ENCODE measurements at places on chromosomes 5 and 9.

- DNase-seq, result no peak
These were observed at the start of gene FBXL7 for GRCh38 chr5:15499528-15500324. TSS of gene FBXL7 (plus strand) at chr5:15500180.

GRCh38 chr5:43227655-43228054, 35.6 kb downstream of the NIM1K start:
- DNase-seq, result no peak

- DNase-seq, result no peak
These were observed 232.6 kb downstream of the MAST4 start for GRCh38 chr5:66828548-66829357.

DNA sequence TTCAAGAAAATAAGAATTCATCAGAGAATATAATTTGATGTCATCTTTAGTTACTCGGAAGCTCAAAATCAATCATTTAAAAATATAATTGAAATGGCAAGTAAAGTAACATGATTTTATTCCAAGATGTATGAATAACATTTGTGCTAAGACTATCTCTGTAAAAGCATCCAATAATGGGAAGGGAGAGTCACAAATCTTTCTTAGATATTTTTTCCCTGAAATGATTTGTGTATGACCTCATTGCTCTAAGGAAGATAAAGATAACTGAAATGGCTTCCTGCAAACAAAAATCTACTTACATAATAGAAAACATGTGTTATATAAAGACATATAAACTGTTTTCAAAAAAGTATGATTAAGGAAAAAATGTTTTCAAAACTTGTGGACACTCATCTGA, 97.4 kb upstream of the FGF10 start:
- DNase-seq, result no peak

- DNase-seq, result no peak
These were observed 151.1 kb upstream of the ERCC6L2 start for GRCh38 chr9:95724253-95724991.

DNA sequence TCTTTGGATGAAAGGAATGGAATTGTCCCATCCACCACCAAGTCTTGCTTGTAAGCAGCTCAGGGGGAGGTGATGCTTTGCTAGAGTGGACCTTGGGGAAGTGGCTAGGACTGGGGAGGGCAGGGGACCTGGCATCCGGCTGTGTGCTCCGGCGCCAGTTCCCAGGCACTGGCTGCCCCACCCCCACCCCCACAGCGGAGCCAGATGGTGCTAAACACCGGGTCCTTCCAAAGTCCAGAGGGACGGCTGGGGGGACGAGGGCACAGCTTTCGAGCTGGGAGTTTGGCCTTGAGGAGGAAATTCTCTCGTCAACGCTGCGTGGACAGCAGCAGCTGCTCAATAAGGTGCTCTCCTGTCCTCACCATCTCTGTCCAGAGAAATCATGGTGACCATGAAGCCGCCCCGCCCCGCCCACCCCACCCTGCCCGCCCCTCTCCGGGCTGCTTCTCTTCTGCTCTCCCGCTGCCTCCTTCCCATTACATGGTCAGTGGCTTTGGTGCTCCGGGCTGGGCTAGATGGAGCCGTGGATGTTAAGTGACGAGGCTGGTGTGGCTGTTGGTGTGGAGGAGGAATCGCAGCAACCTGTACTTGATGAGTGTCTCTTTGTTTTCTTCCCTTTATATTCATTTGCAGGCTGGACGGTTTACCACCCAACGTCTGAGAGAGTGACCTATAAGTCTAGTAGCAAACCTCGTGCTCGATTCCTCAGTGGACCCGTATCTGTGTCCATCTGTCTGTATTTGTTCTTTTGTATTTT, 115.7 kb downstream of the WNK2 start:
- DNase-seq, result no peak

- no peak for DNase-seq
These were observed 536.9 kb downstream of the CDH12 start for GRCh38 chr5:22316294-22316693.

GRCh38 chr5:123511290-123511647, 708 bp upstream of the CSNK1G3 start:
- DNase-seq, result no peak

- DNase-seq, result peak; percentile 98
These were observed 93.8 kb upstream of the BNC2 start for GRCh38 chr9:16964228-16964627.

DNA sequence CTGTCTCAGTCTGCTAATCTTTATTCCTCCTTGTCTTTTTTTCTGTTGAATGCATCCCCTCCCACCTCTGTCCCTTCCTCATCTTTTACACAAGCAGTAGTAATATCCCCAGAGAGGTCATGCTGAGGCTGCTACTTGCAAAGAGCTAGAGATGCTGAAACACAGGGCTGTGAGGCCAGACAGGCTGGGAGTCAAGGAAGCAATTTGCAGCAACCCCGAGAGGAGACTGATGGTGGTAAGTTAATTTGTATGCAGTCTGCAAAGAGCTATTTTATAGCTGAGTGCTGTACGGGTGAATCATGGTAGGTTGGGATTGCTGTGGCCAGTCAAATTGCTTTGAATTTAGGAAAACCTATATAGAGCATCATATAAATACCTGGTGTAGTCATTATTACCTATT, 90.2 kb upstream of the SLC24A2 start:
- no peak for DNase-seq

GRCh38 chr9:14993061-14993800, 83.0 kb upstream of the FREM1 start:
- DNase-seq, result peak; percentile 2

DNA sequence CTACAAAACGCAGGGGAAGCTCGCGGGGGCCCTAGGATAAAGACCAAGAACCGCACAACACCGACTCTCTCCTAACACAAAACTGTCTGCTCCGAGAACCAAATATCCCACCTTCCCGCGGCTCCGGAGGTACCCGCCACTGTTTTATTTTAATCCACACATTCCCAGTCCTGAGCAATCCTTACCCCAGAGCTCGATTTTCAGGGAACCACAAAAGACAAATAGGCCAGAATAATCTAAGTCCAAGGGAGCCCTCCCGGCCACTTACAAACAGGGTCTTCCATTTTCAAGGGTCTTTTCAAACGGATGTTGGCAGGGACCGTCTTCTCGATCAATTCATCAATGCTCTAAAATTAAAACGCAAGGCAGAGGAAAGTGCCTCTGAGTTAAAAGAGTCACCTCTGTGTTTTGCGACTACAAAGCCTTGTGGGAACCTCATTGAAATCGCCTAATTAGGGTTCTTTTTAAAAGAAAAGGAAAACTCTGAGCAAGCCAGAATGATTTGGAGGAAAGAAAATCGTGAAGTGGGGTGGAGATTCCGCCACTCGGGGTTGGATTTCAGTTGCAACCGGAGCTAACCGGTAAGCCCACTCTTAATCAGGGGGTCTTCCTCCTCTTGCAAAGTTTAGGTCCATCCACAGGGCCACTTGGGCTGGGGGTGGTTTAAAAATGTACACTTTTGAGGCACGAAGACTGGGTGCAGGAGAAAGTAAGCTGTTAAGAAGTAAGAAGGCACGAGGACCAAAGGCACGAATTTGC, 1.0 kb downstream of the GLDC start:
- no peak for DNase-seq

- no peak for DNase-seq
These were observed 212.3 kb downstream of the TRIM36 start for GRCh38 chr5:114957384-114957783.

DNA sequence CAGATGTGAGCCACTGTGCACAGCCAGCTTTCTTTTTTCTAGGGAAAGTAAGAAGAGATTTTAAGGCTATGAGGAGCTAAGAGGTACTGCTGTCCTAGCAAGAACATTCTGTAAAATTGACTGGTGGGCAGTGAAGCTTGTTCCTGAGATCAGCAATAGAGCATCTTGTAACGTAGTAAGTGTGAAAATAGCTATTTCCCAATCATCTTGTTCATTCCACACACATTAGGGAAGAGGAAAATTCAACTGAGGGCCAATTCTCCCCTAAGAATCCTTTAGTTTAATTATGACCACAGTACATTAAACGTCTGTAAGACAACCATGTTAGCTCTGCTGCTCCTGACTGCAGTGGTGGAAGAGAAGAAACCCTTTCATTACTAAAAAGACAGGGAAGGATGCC, 246.2 kb downstream of the EFNA5 start:
- no peak for DNase-seq

DNA sequence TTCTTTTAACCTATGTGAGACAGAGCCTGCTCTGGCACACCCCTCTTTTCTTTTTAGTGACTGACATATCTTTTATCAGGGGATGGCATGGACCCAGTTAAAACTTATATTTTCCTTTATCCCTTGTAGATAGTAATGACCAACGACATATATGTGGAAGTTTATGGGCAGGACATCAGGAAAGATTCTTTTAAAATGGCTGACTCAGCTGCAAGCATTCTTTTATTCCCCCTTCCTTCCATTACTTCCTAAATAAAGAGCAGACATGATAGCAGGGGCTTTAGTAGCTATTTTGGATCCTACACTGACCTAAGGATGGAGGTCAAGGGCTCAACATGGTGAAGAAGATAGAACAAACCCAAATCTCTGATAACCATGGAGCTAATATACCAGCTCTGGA, 25.0 kb upstream of the VPS13A start:
- no peak for DNase-seq

DNA sequence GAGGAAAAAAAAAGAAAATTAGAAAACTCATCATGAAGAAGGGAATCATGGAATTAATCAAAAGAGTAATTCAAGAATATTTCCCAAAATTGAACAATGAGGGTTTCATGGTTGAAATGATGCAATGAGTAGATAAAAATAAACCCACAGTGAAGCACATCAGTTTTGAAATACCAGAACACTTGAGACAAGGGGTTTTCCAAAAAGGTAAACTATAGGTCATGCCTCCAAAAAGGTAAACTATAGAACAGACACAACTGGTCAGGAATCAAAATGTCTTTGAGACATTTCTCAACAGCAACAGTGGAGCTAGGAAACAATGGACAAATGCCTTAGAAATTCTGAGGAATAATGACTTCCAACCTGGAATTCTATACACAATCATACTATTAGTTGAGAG, 60.2 kb upstream of the PCSK5 start:
- no peak for DNase-seq

GRCh38 chr9:99264070-99264680, 42.1 kb downstream of the SEC61B start:
- no peak for DNase-seq

- no peak for DNase-seq
These were observed 624 bp downstream of the FBXW11 start for GRCh38 chr5:172005708-172006320.

DNA sequence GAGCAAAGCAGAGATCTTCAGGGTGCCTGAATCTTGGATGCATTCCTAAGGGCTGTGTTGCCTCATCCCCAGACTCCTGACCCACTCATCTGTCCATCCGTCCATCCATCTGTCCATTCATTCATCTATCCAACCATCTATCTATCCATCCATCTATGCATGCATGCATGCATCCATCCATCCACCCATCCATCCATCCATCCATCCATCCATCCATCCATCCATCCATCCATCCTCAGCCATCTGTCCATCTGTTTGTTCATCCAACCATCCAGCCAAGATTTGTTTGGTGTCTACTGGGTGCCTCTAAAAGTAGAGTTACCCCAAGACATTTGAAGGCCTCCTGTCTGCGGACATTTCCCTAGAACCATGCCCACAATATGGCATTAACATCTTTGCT, 27.7 kb upstream of the BARHL1 start:
- no peak for DNase-seq

DNA sequence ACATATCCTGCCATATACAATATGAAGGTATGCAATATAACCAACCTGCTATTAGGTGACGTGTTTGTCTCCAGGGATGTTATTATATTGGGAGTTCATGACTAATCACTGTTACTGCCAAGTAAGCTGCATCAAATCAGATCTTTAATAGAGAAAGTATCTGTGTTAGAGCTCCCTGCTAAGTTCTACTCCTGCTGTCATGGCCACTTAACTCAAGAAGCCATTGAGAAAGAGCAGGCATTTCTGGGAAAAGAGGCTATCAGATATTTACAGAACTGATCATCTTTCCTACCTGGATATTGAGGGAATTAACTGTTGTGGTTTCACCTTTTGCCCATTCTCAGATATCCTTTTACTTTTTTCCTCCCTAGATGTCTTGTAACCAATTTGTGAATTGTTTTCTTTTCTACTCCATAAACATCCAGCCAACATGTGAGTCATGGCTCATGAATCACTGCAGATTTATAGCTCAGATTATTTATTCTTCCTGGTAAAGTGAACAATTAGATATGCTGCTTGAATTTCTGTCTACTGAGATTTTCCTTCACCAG, 634.8 kb upstream of the FAM174A start:
- DNase-seq, result no peak

GRCh38 chr5:39501397-39501796, 76.6 kb upstream of the DAB2 start:
- no peak for DNase-seq

DNA sequence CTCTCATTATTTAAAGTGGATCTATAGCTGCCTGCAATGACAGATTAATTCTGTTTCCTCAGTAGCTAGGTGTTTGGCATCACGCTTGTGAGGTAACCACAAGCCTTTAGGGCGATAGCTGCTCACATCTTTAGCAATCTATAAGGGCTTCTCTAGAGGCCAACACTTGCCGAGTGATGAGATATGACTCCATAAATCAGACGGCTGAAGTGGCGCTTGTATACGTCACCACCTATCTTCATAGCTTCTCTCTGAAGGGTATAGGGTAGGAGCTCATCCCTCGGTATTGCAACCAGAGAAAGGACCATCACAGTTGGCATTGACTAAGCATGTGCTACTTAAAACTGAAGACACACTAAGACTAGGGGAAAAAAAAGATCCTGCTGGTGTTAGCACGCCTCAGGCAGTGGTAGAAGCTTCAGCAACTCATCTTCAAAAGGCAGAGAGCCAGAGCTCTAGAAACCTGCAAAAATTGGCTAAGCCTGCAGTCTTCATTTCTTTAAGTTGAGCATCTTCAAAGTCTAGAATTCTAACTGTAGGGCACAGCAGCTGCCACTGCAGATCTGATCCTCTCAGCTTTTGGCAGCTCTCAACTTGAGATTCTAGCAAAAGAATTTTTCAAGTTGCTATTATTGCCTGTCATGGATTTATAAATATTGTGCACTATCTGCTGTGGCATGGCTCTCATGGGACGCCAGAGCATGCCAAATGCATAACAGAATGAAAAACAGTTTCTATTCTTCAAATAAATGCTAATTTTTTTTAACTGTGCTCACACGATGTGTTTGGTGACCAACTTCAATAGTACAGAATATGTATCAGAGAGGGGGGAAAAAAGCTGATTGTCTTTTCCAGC, 37.5 kb downstream of the PSMB7 start:
- no peak for DNase-seq

DNA sequence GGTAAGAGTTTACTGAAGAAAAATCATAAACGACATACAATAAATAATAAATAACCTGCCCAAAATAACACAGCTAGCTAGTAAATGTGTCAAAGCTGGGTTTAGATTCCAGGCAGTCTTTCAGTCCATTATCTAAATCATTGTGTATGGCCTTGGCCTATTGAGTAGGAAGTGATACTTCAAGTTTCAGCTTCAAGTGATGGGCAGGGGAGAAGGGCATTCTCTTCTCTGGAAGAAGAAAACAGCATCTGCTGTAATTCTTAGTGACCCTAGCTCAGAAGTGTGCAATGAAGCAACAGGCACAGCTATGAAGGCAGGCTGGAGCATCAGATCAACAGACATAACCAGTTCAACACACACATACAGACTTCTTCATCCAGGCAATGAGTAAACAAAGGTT, 42.5 kb downstream of the FNIP1 start:
- no peak for DNase-seq
